ENCODE measurements at places on chromosomes 5 and 9.

DNA sequence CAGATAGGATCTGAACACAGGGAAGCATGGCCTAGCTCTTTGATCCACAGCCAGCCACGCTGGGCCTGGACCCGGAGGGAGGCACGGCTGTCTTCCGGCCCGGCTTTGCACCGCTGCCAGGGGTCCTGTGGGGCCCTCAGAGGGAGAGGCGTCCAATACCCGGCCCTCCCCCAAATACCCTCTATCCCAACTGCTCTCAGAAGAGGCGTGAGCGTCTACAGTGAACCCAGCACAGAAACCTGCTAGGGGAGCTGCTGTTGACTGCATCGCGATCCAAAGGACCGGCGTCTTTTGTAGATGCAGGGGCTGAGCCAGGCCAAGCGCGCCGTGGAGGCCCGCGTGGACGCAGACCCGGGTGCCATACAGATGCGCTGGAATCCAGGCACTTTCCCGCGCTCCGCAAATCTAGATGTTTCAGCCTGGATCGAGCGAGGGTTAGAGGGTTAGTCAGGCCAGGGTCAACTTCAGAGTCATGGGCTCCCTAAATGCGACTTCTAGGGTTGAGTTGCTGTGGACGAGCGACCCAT lies 1.1 kb upstream of the TCF7 start:
- DNase-seq = no peak

DNA sequence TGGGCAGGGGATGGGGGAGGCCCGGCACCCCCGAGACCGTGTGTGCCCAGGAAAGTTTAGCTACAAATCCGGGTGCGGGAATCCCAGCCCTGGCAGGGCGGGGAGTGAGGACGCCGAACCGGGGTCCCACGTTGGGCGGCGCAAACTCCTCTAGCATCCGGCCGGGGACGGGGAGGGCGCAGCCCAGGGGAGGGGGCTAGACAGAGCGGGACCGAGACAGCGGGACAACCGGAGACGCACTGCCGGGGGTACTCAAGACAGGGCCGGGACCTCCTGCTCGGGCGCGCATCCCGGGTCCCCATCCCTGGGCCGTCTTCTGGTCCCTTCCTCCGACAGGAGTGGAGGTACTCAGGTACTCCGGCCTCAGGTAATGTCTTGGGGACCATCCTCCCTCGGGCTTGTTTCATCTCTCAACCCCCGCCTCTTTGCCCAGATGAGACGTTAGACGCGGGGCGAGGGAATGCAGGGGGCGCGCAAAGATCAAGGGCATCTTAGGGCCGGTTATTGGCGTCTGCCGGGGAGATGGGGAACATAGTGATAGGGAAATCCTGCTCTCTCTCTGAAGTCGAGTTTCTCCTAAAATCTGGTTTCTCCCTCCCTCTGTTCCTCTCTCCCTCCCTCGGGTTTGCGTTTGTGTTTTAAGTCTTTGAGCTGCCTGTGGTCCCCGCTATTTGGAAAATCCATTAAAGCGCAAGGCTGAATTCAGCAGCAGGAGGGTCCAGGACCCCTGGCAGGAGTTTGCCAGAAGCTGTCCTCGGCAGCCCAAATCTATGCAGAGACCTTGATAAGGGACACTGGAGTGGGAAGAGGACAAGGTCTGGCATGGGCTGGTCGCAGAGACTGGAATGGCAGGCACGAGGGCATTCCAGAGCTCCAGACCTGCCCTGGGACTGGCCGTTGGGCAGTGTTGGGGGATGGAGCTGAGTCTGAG lies 815 bp downstream of the PDZD2 start:
- DNase-seq = no peak

- no peak for DNase-seq
These were observed 63.6 kb upstream of the SLC28A3 start for GRCh38 chr9:84404095-84404686.

- DNase-seq = no peak
These were observed 114.5 kb downstream of the BOD1 start for GRCh38 chr5:173501922-173502321.

GRCh38 chr5:172502969-172503368 lies 48.6 kb upstream of the SH3PXD2B start:
- no peak for DNase-seq
